Renal pelvis (tissue), 12 donors: ENCODE measurements at places on chromosomes 3 and 15.

- DNase-seq, result no peak
Observed at GRCh38 chr3:179304605-179305004, 18.2 kb upstream of the ZNF639 start.

DNA sequence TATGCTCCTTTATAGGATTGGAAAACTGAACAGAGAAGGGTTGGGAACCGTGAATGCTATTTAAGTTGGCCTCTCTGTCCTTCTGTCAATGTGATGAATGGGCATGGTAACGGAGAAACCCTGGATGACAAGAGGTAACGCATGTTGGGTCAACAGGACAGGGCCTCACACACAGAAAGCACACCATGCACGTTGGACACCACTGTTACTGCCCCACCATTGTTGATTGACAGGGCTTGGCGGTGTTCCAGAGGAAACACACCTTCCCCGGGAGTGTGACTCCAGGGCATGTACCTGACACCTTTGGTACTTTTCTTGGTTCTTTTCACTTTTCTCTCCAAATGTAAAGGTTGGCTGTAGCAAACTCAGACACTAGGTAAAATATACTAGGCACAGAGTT lies 548.5 kb downstream of the OCA2 start:
- DNase-seq, result no peak

DNA sequence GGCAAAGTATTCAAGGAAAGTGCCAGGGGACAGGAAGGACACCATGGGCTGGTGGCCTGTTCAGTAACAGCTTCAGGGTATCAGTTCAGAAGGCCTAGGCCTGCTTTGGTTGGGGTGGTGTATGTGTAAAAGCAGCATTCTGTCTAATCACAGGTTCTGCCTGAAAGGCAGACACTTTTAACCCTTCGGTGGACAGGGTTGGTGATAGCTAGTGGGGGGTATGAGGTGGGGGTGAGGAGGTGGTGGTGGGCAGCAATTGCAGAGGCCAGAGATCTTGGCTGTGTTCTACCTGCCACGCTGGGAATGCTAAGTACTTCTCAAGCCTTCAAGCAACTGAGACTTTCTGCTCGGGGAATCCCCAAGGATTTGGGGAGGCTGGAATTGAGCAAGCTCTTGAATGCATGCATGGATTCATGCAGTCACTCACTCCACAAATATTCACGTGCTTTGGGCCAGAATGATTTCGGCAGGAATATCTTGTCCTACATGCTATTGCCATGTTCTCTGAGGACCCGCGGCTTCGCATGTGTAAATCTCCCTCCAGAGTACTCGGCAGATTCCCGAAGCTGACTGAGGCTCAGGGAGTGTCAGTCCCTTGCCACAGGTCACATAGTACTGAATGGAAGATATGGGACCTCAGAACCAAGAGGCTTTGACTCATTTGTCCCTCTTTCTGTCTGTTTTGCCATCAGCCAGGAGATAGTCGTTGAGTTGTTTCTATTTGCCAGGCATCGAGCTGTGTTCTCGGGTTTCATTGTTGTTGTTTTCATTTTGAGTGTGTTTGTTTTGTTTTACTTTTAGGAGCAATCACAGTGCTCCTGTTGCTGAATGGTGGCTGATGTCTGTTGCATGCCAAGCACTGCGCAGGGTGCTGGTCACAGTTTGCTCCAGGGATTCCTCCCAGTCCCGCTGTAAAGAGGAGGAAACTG lies 65.5 kb downstream of the SMAD3 start:
- no peak for DNase-seq

- DNase-seq, result peak; percentile 45
Observed at GRCh38 chr15:38894243-38894948, 329.8 kb upstream of the RASGRP1 start.
